ENCODE measurements at places on chromosomes 12 and 14. TPM values are rescaled to one million over a fixed set of nuclear protein-coding genes. Genes with fewer than 3 reads are reported as not detected.

- peaks cover 9% of the 10 kb centered on the region for H3K27me3 ChIP-seq
- peak; percentile 58 for DNase-seq
- peaks cover 11% of the 10 kb centered on the region for H3K4me1 ChIP-seq
- no peaks in the 10 kb centered on the region for H3K36me3 ChIP-seq
- peak within 1 kb of the TSS; percentile 46 for H3K4me3 ChIP-seq
- H3K27ac ChIP-seq: no peak within 1 kb of the TSS
Observed at GRCh38 chr14:64549791-64550620, at the start of gene PPP1R36. Gene PPP1R36 (plus strand): TSS chr14:64549961. CDS start chr14:64549998, 37 bp downstream.

GRCh38 chr14:55267820-55268219 lies 3.4 kb upstream of the FBXO34 start:
- peaks cover 18% of the 10 kb centered on the region for H3K4me1 ChIP-seq
- no peak overlapping the region for H3K27ac ChIP-seq
- peaks cover 4% of the 10 kb centered on the region for H3K27me3 ChIP-seq
- no peak overlapping the region for H3K4me3 ChIP-seq
- no peaks in the 10 kb centered on the region for H3K36me3 ChIP-seq
- DNase-seq: no peak

Gene HVCN1
- total RNA-seq: 4.0 TPM

DNA sequence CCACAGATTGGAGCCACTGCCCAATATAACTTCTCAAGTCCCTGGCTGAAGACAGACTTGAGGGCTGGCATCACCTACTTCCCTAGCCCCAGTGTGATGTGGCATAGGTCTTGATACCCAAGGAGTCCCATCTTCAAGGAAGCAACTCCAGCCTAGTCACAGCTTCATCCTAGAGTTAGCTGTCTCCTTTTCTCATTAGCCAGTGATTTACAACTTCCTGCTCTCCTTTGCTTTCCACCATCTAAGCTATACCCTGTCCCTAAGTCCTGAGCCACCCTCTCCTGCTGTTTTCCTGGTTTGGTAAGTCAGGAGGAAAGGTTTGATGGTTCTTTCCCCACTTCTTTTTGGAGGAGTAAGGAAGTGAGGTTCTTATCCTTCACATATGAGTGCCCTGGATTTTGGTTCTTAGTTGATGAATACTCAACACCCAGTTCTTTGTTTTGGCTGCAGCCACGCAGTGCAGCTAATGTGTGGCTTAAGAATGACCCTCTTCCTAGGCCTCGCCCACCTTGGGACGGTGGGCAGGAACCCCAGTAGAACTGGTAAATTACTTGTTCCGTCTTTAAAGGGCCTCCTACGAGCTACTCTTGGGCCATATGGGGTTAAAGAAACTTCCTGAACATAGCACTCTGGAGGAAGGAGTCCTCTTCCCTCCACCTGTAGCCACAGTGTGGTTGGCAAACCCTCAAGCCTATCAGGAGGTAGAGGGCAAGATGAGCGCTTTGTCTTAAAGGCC lies 3.9 kb upstream of the GPX2 start:
- no peaks in the 10 kb centered on the region for H3K27me3 ChIP-seq
- no peak for DNase-seq
- no peak overlapping the region for H3K4me3 ChIP-seq
- H3K27ac ChIP-seq: no peak overlapping the region
- H3K4me1 ChIP-seq: peaks cover 6% of the 10 kb centered on the region
